ENCODE measurements at places on chromosomes 12 and 14.
A peak's percentile ranks its signal among the peaks of the same experiment; 100 is the strongest.

DNA sequence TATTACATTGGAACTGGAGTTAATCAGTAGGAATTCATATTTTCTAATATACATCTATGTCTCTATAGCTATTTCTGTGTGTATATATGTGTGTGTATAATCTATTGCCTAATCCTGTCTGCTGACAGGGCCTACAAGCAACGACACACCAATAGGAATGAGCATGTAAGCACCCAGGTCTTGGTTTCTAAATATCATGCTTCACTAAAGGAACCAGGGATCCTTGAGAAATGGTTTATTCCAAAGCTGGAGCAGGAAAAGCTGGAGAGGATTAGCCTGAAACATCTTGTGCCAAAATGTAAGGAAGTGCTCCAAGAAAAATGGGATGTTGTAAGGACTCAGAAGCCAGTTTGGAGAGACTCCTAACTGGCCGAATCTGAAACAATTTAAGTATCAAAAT lies 29.3 kb upstream of the LGALS3 start:
- peak; percentile 89 for DNase-seq

GRCh38 chr12:56469007-56469930 lies 891 bp downstream of the SPRYD4 start:
- DNase-seq, result no peak

- no peak for DNase-seq
These were observed 8.0 kb downstream of the CLMN start for GRCh38 chr14:95311752-95312151.

DNA sequence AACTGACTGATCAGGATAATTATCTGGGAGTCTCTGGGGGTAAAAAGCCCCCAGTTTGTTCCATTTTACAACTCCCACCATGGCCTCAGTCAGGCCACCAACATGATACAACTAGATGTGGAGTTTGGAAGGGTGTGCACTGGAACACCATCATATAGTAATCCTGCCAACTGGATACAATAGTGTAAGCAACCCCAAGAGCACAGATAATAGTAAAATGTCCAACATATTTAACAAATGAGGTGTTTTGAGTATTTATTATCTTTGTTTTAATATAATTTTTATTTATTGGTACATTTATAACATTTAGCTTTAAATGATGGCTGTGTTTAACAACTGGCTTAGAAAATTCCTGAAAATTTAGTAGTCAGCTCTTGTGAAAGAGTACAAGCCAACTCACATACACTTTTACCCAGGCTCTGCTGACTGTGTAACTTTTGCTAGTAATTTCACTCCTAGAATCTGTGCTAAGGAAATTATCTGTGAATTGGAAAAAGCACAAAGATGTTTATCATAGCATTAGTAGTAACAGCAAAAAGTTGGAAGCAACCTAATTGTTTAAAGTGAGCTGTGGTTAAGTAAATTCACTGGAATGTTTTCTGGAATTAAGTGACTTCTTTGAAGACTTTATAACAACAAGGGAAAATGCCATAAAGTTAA lies 196.8 kb downstream of the RAD51B start:
- DNase-seq, result peak; percentile 63

GRCh38 chr14:50820786-50821509 lies 10.0 kb downstream of the NIN start:
- no peak for DNase-seq

- peak; percentile 21 for DNase-seq
These were observed 39.0 kb downstream of the SLCO1B1 start for GRCh38 chr12:21169878-21170472.

DNA sequence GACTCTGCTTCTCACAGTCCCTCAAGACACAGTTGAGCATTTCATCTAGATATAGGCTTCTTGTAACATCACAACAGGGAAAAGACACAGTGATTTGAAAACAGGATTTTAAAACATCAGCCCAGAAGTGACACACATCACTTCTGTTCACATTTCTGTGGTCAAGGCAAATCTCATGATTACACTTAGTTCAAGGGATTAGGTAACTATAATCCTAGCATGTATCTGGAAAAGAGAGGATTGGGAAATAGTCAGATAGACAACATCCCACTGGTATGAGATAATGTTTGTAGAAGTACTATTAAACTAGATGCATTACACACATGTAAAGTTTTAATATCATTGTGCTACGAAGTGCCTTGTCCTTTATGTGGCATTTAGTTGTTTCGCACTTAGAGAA lies 252.6 kb upstream of the PRKD1 start:
- DNase-seq, result peak; percentile 52

DNA sequence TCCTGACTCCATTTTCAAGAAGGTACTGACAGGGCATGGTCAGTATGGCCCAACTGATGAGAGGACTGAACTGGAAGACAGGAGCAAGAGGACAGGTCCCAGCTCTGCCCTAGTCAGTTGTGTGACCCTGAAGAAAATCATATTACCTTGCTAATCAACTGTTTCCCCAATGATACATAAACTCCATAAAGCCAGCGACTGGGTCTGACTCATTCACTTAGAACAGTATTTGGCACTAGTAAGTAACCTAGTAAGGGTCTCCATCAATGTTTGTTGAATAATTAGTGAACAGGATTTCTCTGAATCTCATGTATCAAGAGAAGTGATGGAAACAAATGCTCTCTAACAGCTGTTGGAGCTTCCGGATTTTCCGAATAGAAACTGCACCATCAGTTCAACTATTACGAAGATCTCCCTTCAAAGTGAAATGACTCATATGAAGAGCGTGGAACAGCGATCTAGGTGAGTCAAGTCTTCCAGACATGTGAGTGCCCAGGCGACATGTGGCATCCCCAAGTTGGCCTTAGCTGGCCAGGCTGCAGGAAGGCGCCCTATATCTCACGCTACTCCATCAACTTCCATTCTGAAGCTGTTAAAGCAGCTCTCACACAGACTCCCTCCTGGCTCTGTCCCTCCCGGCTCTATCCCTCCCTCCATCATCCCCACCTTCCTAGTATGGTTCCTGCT lies 94.5 kb downstream of the TTC7B start:
- DNase-seq, result no peak

DNA sequence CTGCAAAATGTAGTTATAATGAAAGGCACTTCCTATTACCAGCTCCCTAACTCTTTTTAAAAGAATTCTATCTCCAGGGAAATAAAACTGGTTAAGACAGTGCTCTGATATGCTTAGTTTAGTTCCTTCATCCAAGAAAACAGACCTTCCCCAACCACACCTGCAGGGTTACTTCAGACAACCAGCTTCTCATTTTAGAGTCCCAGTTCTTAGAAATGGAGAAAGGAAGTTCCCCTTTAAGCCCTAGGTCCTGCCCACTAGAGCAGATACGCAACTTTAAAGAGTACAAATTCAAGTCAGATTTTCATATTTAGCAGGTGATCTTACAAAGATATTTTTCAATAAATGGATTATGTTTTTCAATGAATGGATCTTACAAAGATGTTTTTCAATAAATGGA lies 4.4 kb upstream of the WSB2 start:
- no peak for DNase-seq

- no peak for DNase-seq
These were observed 141.7 kb downstream of the PIK3C2G start for GRCh38 chr12:18402872-18403611.

DNA sequence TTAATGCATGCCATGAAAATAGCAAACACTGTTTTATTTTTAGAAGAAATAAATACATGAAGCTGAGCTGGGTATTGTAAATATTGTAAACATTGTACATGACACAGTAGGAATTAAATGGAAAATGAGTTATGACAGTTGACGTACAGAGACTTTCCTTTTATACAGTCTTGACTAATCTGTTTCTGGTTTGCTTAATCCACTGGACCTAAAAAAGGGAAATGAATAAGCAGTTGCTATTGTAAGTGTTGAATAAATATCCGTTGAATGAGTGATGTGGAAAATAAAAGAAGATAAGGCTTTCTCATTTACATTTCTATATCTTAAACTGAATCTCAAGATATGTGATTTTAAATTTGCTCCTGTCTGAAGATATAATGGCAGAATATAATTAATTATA lies 15.0 kb downstream of the PMCH start:
- no peak for DNase-seq

DNA sequence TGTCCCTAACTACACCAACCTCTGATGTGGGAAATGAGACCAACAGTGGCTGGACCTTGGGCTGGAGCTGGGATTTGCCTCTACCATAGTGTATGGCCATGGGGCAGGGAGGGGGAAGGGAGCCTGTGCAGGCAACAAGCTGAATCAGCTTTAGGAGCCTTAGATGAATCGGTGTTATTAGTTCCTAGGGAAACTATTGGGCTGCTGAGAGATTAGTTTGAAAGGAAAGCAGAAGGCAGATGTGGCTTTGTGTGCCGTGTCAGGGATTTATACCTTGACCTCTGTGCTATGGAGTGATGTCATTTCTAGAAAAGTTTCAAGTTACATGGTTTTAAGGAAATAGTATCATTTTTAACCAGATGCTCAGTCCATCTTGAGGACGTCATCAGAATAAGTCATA lies 19.5 kb upstream of the GAS2L3 start:
- no peak for DNase-seq

GRCh38 chr14:83208341-83208740 lies 1674.7 kb upstream of the SEL1L start:
- no peak for DNase-seq

DNA sequence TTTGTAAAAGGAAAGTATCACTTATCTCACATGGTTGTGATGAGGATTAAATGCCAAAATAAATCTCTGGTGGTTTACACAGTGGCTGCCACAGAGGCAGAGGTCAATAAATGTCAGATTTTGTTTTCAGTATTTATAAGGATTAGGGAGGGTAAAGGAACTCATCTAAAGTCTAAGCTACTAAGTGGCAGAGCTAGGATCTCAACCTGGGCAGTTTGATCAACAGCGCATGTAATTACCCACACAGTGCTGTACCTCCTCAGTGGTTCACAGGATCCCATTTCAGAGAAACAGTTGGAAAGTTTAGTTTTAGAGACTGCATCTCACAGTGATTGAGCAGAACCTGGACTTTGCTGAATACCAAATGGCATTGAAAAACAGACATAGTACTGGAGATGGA lies 44.9 kb upstream of the RIC8B start:
- DNase-seq, result no peak

DNA sequence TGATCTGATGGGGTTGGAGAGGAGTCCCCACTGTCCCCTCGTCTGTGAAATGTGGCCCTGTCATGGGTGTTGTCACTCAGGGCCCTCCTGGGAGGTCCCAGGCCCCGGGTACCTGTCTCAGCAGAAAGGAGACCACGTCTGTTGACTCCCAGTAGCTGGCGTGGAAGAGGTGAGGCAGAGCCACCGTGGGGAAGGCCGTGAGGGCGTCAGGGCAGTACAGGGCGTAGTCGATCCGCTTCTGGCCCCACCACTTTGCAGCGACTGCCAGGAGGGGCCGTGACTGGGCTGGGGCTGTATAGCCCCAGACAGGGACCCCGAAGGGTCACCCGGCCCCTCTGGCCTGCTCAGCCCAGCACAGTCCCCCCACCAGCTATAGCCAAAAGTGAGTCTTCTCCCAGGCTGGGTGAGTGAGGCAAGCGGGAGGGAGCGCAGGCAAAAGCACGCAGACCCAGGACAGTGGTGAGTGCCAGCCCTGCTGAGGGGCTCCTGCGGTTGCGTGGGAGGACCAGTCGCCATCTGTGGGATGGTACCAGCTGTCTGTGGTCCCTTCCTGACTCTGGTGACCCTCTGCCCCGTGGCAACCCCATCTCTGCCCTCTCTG lies 8.2 kb downstream of the ARL6IP4 start:
- no peak for DNase-seq

DNA sequence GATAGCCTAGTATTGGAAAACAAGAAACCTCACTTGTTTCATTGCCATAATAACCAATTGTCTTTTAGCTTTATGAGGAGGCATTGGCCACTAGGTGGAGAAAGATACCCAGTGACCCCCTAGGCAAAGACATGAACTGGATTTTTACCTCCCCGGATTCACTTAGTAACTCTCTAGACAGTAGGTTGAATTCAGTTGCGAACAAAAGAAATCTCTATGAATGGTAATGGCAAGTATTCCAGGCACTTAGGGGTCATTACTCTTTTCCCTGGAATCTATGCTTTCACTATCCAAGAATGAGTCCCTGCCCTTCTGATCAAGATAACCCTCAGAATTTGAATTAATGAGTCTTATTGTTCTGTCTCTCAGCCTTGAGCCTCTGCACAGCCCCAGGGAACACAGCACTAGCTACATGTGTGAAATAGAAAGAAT lies 29.5 kb upstream of the RHOJ start:
- peak; percentile 69 for DNase-seq

All from AG10803 (cell line).